Smooth muscle cell of the umbilical artery (primary cell): ENCODE measurements at places on chromosomes 3 and 15. TPM values are rescaled to one million over a fixed set of nuclear protein-coding genes. Genes with fewer than 3 reads are reported as not detected.

THSD4 gene
- 35.0 and 159 TPM in 2 replicates for total RNA-seq

HYAL2 gene
- 96.6 and 112 TPM in 2 replicates for total RNA-seq

MRPL46 gene
- total RNA-seq = 7.6 and 10.4 TPM in 2 replicates

KCNMB2 gene
- total RNA-seq = not detected in 2 replicates

P3H2 gene
- total RNA-seq = 12.5 and 24.8 TPM in 2 replicates

B4GALT4 gene
- total RNA-seq = 56.5 and 74.2 TPM in 2 replicates

ZNF148 gene
- total RNA-seq = 32.7 and 36.7 TPM in 2 replicates

CADPS gene
- 16.9 and 57.3 TPM in 2 replicates for total RNA-seq

MAP2K1 gene
- total RNA-seq = 38.0 and 53.7 TPM in 2 replicates

ADIPOQ gene
- total RNA-seq = not detected in 2 replicates

ACTC1 gene
- 0.30 TPM in 1 of 2 replicates, not detected in the other for total RNA-seq

MOBP gene
- total RNA-seq = not detected in 2 replicates

CLDN18 gene
- not detected in 2 replicates for total RNA-seq

CCDC39 gene
- total RNA-seq = not detected in 2 replicates

MAN2C1 gene
- total RNA-seq = 135 and 143 TPM in 2 replicates

MNS1 gene
- 0.89 and 1.3 TPM in 2 replicates for total RNA-seq

FBXO40 gene
- not detected in 2 replicates for total RNA-seq

CASR gene
- not detected in 2 replicates for total RNA-seq

CDHR4 gene
- not detected in 2 replicates for total RNA-seq

TP53BP1 gene
- total RNA-seq = 106 and 141 TPM in 2 replicates

SLC9C1 gene
- total RNA-seq = 0.30 and 0.37 TPM in 2 replicates

MAGEL2 gene
- total RNA-seq = 2.1 and 3.4 TPM in 2 replicates

ATP13A5 gene
- not detected in 2 replicates for total RNA-seq

NRG4 gene
- under 0.01 TPM in 1 of 2 replicates, not detected in the other for total RNA-seq

IQCB1 gene
- total RNA-seq = 13.4 and 28.0 TPM in 2 replicates

EFCC1 gene
- not detected in 2 replicates for total RNA-seq

CHRNB4 gene
- not detected in 2 replicates for total RNA-seq

ACAN gene
- total RNA-seq = under 0.01 TPM in 2 replicates
